CD4-positive, alpha-beta T cell treated with Interleukin-6 for 4 hours (primary cell): ENCODE measurements at places on chromosomes 3 and 15.

DNA sequence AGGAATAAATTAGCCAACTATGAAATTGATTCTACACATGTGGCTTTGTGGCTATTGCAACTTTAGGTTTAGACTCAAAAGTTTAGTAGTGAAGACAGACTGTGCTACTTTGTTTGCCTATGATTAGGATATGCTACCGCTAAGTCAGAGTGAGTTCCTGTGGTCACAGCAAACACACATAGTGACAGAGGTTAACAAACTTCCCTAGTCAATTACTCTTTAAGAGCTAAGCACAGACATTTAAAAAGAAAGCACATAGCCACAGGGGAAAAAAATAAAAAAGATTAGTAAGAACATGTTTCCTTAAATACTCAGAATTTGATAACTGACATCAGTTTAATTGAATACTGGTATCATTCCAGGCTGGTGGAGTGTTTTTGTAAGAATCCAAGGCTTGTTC is 207.1 kb downstream of the GBE1 start:
- no peak for DNase-seq

DNA sequence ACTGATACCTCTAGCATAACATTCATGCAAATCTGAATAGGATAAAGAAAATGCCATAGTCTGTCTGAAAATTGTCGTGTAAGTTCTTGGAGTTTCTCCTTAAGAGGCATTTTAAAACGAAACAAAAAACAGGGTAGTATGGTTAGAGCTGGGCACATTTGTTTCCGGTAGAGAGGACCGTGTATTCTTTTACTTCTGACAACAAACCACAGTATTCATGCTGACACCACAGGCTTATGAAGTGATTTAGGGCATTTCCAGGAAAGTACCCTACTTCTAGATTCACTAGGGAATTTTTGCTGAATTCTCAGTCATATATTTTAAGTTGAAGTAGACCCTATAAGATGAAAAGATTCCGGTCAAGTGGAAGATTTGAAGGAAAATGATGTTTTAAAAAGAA is 541.3 kb downstream of the UNC13C start:
- no peak for DNase-seq

GRCh38 chr3:98890181-98890835 is 11.2 kb downstream of the DCBLD2 start:
- DNase-seq, result no peak

GRCh38 chr15:41180206-41180789 is 50.3 kb downstream of the EXD1 start:
- DNase-seq, result no peak

DNA sequence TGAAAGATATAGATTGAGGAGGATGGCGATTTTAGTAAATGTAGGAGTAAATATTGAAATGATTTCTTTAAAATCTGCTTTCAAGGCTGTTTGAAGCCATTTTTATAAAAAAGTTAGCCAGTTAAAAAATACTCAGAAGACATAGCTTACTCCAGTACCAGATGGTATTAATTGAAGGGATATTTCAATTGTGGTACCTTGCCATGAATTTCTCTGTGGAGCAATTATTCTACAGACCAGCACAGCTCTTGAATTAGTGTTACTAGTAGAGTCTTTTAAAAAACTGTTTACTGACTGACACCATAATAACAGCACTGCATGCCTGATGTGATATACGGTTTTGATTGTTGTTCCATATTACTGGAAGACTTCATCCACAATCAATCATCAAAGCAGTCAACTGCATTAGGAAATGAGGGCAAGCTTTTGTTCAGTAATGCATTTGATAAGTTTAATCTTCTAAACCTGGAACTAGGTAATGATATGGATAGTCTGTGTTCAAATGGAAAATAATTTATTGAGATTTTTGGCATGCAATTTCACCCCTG is 106.4 kb downstream of the MFSD1 start:
- DNase-seq, result no peak

DNA sequence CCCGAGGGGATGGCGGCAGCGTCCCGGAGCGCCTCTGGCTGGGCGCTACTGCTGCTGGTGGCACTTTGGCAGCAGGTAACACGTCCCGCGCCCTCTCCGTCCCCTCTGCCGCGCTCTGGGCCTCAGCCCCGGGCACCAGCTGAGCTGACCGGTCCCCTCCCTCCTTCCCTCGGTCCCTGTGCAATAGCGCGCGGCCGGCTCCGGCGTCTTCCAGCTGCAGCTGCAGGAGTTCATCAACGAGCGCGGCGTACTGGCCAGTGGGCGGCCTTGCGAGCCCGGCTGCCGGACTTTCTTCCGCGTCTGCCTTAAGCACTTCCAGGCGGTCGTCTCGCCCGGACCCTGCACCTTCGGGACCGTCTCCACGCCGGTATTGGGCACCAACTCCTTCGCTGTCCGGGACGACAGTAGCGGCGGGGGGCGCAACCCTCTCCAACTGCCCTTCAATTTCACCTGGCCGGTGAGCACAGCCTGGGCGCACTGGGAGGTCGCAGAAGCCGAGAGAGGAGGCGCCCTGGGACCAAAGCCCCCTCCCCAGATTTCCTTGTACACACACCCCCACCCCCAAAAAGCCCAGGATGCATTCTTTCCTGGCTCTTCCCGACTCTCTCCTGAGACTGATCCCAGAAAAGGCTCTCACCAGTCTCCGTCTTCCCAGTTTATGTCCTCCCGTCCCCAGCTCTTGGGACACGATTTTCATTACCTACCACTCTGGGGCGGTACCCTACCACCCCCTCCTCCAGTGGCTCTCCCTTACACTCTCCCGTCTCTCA is 705 bp downstream of the DLL4 start:
- DNase-seq, result no peak

- DNase-seq, result no peak
These were observed 59.0 kb upstream of the SPTSSB start for GRCh38 chr3:161430307-161430706.

GRCh38 chr15:58582160-58582559 is 150.4 kb downstream of the LIPC start:
- no peak for DNase-seq

DNA sequence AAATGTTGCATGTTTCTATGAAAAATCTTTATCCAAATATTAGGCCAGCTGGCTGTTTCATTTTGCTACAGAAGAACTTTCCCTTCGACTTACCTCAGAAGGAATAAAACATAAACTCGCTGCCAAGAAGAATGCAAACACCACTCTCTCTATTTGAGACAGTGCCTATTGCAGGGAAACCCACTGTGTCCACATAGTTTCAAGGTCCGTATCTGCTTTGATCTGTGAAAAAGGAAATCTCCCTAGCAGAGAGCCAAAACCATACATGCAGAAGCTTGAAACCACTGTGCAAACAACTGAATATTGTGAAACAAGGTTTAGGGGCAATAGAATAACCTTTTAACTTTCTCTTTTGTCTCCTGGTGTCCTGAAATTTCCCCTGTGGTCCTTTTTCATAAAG is 35.0 kb upstream of the CAPN7 start:
- no peak for DNase-seq

DNA sequence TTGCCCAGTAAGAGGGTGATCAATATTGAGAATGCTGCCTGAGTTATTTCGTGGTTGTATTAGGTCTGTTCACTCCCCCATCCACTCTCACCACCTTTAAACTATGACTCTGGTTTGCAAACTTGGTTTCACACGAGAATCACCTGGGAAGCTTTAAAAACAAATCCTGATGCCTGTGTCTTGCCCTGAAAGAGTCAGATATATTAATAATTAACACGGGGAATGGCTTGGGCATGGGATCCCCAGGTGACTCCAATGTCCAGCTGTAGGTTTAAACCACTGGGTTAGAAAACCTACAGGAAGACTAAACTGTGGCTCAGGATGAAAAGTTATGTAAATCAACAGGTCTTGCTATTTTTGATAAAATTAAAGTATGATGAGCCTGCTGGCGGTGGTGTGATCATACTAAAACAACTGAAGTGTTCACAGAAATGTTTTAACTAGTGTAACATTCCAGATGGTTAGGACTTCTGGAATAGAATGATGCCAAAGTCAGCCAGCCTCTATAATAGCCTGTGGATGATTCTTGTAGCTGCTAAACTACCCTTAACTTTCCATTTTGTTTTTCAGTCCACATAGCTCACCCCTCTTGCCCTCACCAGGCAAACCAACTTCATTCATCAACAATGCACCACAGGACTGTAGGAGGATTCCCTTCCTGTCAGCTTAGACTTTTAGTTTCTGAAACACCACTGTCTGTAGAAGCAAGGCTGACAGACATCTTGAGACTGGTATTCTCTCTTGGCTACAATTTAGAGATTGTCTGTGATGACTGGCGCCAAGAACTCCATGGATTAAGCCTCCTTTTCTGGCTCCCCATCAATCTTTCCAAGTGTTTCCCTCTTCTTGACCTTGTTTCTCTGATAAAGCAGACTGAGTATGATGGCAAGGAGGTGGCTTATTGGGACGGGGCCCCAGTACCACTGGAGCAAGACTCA is 119.1 kb upstream of the ADAMTS9 start:
- no peak for DNase-seq

DNA sequence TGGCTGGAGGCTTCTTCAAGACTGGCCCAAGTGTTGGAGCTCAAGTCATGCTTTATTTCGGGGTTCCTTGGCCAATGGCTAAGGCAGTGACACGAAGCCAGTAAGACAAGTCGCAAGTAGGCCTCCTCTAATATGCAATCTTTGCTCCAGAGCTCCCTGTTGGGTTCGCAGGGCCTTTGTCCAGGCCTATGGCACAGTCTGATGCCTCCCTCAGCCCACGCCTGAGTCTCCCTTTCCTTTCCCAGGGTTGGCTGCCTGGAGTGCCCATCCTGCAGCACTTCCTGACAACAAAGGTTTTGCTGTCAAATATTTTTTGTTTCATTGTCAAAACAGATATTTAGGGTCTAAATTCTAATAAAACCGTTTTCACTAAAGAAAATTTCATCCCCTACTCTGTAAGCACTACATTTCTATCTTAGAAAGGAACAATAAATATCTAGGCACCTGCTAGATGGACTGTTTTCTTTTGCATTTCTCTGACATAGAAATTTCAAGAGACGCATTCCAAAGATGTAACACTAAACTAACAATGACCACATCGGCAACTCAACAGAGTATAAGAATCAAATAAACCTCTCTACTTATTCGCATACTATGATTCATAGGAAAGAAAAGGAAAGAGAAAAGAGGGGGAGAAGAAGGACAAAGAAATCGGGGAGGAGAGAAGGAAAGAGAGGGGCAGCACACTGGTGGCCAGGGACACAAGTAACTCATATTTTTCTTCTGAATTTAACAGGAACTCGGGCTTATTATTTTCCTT is 393.1 kb upstream of the ATP11B start:
- no peak for DNase-seq

GRCh38 chr3:150035301-150035779 is 64.6 kb upstream of the PFN2 start:
- no peak for DNase-seq

DNA sequence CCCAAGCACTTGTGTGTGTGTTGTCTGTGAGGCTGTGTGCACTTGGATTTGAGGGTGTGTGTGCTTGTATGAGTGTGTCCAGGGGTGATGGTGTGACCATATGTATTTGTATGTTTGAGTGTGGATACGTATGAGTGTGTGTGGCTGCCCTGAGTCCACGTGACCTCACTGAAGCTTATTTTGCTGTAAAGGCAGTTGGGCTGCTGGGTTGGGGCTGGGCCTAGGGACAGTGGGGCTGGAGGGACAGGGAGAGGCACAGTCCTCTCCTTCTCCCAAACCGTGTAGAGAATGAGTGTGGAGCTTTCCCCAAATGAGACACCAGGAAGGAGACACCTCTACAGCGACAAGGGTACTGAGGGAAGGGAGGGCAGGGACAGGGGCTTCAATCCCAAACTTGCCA is 163.4 kb upstream of the TLE3 start:
- no peak for DNase-seq

DNA sequence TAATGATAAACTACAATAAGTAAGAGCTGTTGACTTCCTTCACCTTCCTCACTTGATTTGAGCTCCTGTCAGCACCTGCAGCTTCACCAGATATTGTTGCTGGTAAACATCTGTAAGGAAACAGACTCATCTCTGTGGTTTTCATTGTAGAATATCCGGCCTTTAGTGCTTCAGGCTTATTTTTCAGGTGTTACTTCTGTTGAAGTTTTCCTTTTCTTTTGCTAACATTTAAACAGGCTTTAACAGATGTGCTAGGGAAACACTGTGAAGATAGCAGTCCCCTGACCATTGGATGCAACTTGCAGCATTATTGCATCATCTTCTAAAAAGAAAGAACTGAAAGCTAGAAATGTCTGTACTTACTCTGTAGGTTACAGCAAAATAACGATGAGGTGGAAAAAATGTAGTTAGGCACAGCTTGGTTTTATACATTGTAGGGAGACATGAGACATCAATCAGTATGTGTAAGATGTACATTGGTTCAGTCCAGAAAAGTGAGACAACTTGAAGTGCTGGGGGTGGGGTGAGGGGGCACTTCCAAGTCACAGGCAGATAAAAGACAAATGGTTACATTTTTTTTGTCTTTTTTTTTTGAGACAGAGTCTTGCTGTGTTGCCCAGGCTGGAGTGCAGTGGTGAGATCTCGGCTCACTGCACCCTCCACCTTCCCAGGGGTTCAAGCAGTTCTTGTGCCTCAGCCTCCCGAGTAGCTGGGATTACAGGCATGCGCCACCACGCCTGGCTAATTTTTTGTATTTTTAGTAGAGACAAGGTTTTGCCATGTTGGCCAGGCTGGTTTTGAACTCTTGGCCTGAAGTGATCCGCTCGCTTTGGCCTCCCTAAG is 10.2 kb downstream of the EDEM1 start:
- DNase-seq, result peak; percentile 58

GRCh38 chr3:37139567-37140052 is 34.8 kb downstream of the LRRFIP2 start:
- DNase-seq, result no peak

DNA sequence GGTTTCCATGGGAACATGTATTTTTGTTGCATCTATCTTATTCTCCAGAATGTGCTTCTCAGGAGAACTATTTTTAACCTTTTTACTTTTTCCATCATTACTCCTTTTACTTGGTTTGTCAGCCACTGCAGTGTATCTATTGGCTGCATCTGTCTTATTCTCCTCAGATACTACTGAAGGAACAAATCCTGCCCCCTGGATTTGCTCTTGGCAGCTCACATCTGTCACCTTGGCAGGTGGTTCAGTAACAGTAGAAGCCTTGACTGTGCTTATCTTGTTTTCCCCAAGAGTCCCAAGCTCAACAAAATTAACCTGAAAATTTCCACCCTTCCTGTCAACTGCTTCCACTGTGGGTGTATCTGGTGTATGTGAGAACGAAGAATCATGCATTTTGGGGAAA is 106.0 kb downstream of the MAP4 start:
- no peak for DNase-seq

DNA sequence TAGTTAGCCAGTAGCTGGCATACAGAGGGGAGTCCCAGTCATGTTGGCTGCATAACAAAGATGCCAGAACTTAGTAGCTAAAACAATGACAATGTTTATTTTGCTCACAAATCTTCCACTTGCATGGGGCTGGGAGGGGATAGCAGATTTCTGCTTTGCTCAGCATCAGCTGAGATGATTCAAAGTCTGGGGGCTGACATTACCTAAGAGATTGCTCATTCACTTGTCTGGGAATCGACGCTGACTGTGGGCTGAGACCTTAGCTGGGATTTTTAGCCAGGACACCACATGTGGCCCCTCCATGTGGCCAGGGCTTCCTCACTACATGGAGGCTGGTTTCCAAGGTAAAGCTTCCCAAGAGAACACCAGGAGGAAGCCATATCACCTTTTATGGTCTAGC is 12.7 kb upstream of the CFAP100 start:
- no peak for DNase-seq

- DNase-seq, result no peak
These were observed 24.3 kb downstream of the CD200R1L start for GRCh38 chr3:112822064-112823055.
